ENCODE measurements at places on chromosomes 2 and 18. TPM values are rescaled to one million over a fixed set of nuclear protein-coding genes. Genes with fewer than 3 reads are reported as not detected.
A peak's percentile ranks its signal among the peaks of the same experiment; 100 is the strongest.

GRCh38 chr2:237465515-237466148 is 21.4 kb upstream of the MLPH start:
- H3K36me3 ChIP-seq: no peaks in the 10 kb centered on the region
- no peak overlapping the region for H3K4me3 ChIP-seq
- H3K4me1 ChIP-seq: no peaks in the 10 kb centered on the region
- no peak overlapping the region for H3K27ac ChIP-seq
- no peak for DNase-seq

GRCh38 chr2:108330979-108331378 is 42.3 kb downstream of the SULT1C2 start:
- H3K4me1 ChIP-seq: no peaks in the 10 kb centered on the region
- DNase-seq: no peak
- H3K27me3 ChIP-seq: no peaks in the 10 kb centered on the region
- no peak overlapping the region for H3K4me3 ChIP-seq

GRCh38 chr2:219634951-219635751 is 7.7 kb downstream of the SLC4A3 start:
- H3K4me3 ChIP-seq: no peak overlapping the region
- no peak overlapping the region for H3K27ac ChIP-seq
- DNase-seq: no peak

GRCh38 chr2:68753318-68753717 is 18.7 kb downstream of the ARHGAP25 start:
- H3K27ac ChIP-seq: no peak overlapping the region
- no peaks in the 10 kb centered on the region for H3K27me3 ChIP-seq
- H3K4me3 ChIP-seq: no peak overlapping the region
- DNase-seq: no peak

GRCh38 chr2:135839713-135840112 is 2.7 kb upstream of the LCT start:
- H3K36me3 ChIP-seq: no peaks in the 10 kb centered on the region
- H3K4me3 ChIP-seq: no peak overlapping the region
- H3K27me3 ChIP-seq: no peaks in the 10 kb centered on the region
- no peak overlapping the region for H3K27ac ChIP-seq

DNA sequence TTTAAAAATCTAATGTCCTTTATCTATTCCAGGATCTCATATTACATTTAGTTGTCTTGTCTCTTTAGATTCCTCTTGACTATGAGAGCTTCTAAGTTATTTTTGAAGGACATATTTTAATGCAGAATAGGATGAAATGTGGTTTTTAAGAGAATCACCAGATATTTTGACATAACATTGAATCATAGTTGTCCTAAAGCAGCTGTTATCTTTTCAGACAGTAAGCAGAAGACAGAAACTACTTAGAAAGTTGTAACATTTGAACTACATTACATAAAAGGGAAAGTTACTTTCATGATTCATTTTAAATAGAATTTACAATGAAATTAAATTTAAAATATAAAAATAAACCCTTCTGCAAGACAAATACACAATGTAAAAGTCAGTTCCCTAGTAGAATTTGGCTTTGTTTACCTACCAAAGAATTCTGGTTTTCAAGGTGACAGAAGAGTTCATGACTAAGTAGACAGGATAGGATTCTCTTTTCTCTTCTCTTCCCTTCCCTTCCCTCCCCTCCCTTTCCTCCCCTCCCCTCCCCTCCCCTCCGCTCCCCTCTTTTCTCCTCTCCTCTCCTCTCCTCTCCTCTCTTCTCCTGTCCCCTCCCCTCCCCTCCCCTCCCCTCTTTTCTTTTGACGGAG is 186.0 kb downstream of the DIS3L2 start:
- no peaks in the 10 kb centered on the region for H3K27me3 ChIP-seq
- DNase-seq: no peak
- H3K36me3 ChIP-seq: no peaks in the 10 kb centered on the region
- no peak overlapping the region for H3K4me3 ChIP-seq
- no peaks in the 10 kb centered on the region for H3K4me1 ChIP-seq

DNA sequence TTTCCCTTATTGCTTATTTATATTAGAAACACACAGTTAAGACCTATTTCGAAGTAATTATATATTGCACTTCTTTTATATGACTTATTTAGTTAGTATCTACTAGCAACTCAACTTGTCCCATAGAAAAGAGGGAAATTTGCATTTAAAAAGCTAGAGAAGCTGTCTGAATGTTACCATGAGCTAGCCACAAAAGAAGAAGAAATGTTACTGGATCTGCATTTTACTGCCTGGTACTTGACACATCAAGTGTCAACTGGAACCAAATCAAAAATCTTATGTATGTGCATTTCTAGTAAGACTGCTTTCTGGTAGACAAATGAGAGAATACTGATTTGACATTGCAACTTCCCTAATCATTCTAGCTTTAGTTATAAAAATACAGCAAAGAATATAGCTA is 424.6 kb upstream of the VRK2 start:
- H3K27me3 ChIP-seq: no peaks in the 10 kb centered on the region
- no peak overlapping the region for H3K27ac ChIP-seq
- no peak for DNase-seq
- H3K36me3 ChIP-seq: no peaks in the 10 kb centered on the region
- H3K4me1 ChIP-seq: no peaks in the 10 kb centered on the region

DNA sequence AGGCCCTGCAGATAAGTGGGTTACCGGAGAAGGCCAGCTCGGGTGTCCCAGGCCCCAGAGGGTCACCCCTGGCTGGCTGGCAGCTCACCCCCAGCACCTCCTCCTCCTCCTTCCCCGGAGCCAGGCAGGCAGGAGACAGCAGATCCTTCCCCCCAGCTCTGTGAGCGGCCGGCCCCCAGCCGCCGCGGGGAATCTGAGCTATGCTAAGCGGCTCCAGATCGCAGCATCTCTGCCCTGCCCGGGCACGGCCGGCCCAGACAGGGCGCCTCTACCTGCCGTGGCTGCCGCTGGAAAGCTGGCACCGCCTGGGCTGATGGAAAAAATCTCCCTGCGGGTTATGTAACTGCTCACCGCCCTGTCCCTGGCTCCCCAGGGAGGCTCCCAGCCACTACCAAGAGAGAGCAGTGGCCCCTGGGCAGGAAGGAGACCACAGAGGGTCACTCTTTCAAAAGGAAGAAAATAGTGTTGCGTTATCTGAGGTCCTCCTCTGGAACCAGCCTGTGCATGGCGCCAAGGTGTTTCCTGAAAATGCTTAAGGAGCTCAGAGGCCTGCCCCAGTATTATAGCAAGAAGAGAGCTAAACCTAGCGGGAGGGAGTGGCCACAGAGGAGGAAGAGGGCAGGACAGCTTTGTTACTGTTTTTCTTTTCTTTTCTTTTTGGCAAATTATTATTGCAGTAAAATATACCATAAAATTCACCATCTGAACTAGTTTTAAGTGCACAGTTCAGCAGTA is 179.0 kb downstream of the SMAD7 start:
- H3K4me3 ChIP-seq: no peak overlapping the region
- DNase-seq: no peak
- H3K27me3 ChIP-seq: no peaks in the 10 kb centered on the region
- H3K27ac ChIP-seq: peak overlapping the region; percentile 88
- H3K36me3 ChIP-seq: no peaks in the 10 kb centered on the region

DNA sequence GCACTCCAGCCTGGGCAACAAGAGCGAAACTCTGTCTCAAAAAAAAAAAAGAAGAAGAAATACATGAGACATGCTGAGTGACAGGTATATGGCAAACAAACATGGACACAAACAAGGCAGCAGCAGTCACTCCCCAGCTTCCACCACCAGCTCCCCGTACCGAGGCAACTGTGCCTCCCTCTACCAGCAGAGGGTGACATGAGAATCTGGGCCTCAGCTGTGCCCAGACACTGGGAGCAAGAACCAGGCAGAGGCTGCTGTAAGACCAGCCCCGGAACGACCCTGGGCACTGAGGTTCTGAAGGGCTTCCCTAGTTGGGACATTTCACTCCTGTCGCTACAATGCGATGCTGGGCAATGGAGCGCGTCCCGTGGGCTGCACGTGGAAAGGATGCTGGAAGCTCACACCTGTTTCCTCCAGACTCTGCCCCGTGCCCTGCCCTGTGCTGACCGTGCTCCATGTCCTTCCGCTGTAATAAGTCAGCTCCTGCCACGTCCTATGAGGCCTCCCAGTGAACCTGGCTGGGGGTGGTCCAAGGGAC is 37.1 kb downstream of the BOK start:
- no peak overlapping the region for H3K27ac ChIP-seq
- no peaks in the 10 kb centered on the region for H3K27me3 ChIP-seq
- H3K36me3 ChIP-seq: peaks cover 16% of the 10 kb centered on the region
- H3K4me3 ChIP-seq: no peak overlapping the region

- no peak overlapping the region for H3K27ac ChIP-seq
- no peak overlapping the region for H3K4me3 ChIP-seq
- DNase-seq: no peak
- H3K27me3 ChIP-seq: no peaks in the 10 kb centered on the region
Observed at GRCh38 chr18:27839141-27839540, 337.8 kb downstream of the CDH2 start.

DNA sequence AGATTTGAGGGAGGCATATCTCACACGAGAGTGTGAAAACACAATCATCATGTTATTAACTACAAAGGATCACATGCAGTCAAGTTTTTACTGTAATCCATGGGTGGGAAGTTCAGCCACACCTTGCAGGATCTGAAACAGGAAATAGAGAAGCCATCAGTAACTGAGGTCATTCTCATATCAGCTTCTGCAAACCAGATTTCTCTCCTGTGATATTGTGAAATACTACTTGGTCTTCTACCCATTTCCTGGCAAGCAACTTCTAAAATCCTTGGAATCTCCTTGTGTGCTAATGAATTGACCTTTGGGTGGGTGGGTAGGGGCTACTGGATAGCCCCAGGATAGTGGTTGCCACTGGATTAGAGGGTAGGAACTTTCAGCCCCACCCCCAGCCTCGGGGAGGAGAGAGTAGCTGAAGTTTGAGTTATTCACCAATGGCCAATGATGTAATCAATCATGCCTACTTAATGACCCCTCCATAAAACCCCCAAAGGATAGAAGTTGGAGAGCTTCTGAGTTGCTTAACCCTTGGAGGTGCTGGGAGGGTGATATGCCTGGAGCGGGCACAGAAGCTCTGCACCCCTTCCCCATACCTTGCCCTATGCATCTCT is 25.6 kb upstream of the TGIF1 start:
- H3K27me3 ChIP-seq: no peaks in the 10 kb centered on the region
- H3K36me3 ChIP-seq: no peaks in the 10 kb centered on the region
- H3K4me1 ChIP-seq: no peaks in the 10 kb centered on the region
- no peak overlapping the region for H3K27ac ChIP-seq

DNA sequence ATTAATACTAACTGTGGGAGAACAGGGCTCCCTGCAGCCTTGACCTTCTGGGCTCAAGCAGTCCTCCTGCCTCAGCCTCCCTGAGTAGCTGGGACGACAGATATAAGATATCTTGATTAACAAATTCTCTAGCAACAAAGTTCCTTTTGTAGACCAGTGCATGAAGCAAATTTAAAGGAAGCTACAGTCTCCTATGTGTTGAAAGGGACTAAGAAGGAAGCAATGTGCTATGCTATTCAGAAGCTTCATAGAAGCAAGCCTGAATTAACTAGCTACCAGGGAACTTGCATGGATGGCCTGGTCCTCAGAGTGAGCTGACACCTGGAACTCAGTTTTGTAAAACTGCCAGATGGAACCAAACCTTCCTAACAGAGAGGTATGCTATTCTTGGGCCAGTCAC is 33.2 kb downstream of the RAPH1 start:
- H3K27ac ChIP-seq: no peak overlapping the region
- H3K4me1 ChIP-seq: no peaks in the 10 kb centered on the region
- DNase-seq: no peak
- H3K27me3 ChIP-seq: no peaks in the 10 kb centered on the region
- no peaks in the 10 kb centered on the region for H3K36me3 ChIP-seq

- no peaks in the 10 kb centered on the region for H3K27me3 ChIP-seq
- no peak overlapping the region for H3K4me3 ChIP-seq
- no peaks in the 10 kb centered on the region for H3K4me1 ChIP-seq
- DNase-seq: no peak
Observed at GRCh38 chr2:128717758-128718710, 399.4 kb upstream of the HS6ST1 start.

DNA sequence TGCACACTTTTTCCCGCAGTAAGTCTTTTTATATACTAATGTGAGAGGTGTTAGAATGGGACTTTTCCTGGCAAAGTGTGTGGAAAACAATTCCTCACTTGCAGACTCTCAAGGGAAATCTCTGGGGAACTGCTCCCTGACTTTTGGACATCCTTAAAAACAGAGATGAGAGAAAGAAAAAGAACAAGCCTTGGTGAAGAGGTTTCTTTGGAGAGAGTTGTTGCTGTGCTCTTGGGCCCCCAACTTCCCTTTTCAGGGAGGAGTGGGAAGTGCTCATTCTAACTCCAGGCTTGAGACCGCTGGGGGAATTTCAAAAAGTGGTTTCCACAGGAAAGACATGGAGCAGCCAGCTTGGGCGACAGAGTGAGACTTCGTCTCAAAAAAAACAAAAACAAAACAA is 142.6 kb upstream of the SPRED2 start:
- H3K4me3 ChIP-seq: no peak overlapping the region
- no peaks in the 10 kb centered on the region for H3K27me3 ChIP-seq
- H3K36me3 ChIP-seq: no peaks in the 10 kb centered on the region
- H3K4me1 ChIP-seq: no peaks in the 10 kb centered on the region
- H3K27ac ChIP-seq: peak overlapping the region; percentile 18

Gene PLEK
- 0.68 TPM for total RNA-seq

Gene TACR1
- total RNA-seq: 0.42 TPM

Gene CENPA
- total RNA-seq: not detected

Gene RTP5
- not detected for total RNA-seq

Gene RASGRP3
- 12.1 TPM for total RNA-seq

Gene RAB27B
- 0.05 TPM for total RNA-seq

All from gastrocnemius medialis (tissue), 4 donors.